ENCODE measurements at places on chromosomes 1 and 21.

GRCh38 chr1:9448132-9449109, 90.8 kb upstream of the SLC25A33 start:
- no peak for DNase-seq

DNA sequence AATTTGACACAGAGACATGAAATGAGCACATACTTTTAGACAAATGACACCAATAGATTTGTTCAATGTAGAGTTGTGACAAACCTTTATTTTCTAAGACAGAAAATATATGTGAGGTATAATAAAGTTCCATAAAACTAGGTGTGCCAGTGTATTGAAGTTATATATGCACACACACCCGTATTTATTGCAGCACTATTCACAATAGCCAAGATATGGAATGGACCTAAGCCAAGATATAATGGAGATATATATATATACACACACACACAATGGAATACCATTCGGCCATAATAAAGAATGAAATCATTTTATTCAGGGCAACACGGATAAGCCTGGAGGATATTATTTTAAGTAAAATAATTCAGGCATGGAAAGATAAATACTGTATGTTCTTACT, 1013.5 kb downstream of the KCNT2 start:
- DNase-seq = no peak

GRCh38 chr1:32703479-32704291, 1.1 kb upstream of the SYNC start:
- no peak for DNase-seq

DNA sequence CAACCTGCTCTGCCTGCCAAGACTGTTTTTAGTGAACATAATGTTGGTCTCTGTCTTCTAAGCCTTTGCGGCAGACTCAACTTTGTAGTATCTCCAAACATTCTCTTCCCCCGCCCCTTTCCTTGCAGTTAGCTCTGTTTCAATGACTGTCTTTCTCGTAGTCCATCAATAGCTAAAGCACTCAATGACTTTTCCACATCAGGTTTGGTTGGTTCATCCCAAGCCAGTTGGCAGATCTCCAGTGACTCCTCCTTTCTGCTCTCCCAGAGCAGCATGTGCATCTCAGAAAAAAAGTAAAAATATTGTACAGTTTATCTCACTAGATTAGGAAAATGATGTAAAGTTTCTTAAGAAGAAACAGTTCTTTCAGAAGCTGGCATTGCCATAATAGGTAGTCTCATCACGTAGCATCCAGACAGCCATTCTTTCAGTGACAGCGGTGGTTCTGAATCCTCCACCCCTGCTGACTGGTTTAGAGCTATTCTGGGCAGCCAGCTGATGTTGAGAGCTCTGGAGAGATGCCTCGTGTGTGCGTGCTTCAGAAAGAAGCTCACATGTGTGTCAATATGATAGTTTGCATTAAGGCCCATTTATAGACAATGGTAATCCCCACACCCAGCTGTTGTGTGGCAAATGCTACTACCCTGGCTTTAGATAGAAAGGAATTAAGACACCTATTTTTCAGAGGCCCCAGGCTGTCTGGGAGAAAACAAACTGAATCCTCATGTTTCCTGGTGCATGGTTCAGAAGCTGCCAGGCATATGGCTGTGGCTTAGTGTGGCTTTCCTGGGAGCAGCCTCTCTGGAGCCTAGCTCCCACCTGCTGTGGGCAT, 53.2 kb downstream of the CNN3 start:
- peak; percentile 92 for DNase-seq

GRCh38 chr1:160641323-160642280, 5.2 kb downstream of the SLAMF1 start:
- DNase-seq = no peak

DNA sequence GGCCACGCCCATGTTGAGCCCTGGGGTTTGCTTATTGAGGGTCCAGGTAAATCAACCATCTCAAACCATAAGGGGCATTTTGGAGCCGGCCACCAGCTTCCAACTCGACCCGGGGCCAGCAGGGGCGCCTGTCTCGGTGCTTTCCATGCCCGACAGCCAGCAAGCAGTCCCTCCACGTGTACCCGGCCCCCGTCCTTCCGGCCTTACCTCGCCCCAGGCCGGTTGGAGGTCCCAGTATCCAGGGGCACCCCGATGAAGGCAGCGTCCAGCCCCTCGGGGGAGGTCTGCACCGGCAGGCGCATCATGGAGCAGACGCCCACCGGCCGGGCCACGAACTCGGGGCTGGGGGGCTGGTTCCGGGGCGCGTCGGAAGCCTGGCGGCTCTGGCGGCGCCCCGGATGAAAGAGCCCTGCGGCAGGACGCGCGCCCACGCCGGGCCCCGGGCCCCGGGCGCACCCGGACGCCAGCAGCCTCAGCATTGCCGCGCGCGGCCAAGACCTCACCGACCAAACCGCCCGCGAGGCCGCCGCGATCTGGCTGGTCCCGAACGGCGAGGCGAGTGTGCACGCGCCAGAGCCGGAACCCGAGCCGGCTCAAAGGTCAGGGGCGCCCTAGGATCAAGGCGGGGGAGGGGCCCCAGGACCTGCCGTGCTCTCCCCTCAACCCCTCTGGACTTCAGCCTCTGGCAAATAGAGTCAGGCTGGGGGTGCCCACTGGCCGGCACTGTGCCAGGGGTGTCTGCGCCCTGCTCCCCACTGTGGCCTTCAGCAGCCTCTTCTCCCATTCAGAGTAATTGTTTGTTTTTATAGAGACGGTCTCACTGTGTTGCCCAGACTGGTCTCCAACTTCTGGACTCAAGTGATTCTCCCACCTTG, at the start of gene AGMAT:
TSS of gene AGMAT (minus strand) at position 563 of the 875 bp plus-strand sequence. CDS start at position 479, 84 bp downstream.
- no peak for DNase-seq
